Keratinocyte (primary cell): ENCODE measurements at places on chromosomes 13 and 19. TPM values are rescaled to one million over a fixed set of nuclear protein-coding genes. Genes with fewer than 3 reads are reported as not detected.

DNA sequence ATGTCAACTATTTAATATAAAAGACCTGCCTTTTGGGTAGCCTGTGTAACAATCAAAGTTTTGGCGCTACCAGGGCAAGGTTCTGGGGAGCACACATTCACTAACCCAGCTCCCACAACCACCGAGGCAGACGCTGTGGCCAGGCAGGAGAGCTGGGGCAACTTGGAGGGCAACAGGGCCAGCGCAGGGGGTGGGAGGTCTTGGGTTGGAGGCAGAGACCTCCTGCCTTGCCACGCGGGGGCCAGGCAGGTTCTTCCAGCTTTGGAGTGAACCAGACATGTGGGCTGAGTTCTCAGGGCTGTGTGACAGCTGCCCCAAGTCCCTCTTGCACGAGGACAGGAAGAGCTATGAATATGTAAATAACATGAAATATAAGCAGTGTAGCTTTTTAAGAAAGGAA lies 30.3 kb upstream of the MCF2L start:
- H3K27ac ChIP-seq: no peak overlapping the region
- no peak overlapping the region for H3K4me3 ChIP-seq
- no peak for DNase-seq

DNA sequence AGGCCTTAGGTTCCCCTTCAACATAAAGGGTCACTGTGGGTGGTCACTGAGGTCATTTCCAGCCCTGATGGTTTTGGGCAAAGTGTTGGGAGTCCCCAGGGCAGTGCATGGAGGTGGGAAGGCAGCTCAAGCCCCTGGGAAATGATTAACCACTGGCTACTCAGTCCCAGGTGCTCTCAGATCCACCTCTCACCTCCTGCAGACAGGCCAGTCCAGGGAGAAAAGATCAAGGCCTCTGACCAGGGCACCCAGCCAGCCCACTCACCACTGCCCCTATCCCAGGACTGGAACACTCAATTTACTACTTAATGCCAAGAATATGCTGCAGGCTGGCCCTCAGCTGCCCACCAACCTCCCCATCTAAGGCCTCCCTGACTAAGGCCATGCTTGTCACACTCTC lies 1307.9 kb downstream of the UQCRFS1 start:
- H3K36me3 ChIP-seq: no peaks in the 10 kb centered on the region
- no peaks in the 10 kb centered on the region for H3K4me1 ChIP-seq
- no peaks in the 10 kb centered on the region for H3K27me3 ChIP-seq

DNA sequence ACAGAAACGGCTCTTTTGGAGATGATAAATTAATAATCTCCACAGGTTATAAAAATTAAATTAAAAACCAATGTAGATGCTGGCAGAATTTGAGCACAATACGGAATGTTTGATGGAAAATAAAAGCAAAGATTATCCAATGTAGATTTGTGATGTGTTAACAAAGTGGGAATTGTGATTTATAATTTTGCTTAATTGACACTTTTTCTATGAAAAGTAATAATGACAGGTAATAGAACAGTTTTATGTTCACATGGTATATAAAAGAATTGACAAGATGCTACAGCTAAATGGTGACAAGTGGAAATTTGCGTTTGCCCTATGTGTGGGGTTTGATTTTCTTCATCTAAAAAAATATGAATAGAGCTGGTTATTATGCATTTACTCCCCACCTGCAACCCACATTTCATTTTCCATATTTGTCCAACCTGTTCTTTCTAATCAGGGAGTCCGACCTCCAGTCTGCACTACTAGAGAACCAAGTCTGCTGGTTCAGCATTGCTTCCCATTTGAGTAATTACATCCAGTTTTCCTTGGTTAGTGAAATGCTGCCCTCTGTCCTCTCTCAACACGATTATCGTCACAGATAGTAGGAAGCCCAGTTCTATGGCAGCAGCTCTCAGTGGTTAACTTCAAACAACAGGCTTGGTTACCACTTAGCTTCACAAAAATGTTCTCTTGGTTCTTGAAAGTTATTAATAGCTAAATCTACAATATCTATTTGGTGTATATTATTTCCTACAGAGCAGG lies 61.4 kb upstream of the SLITRK1 start:
- DNase-seq: no peak
- no peaks in the 10 kb centered on the region for H3K36me3 ChIP-seq
- no peak overlapping the region for H3K27ac ChIP-seq
- H3K27me3 ChIP-seq: no peaks in the 10 kb centered on the region

DNA sequence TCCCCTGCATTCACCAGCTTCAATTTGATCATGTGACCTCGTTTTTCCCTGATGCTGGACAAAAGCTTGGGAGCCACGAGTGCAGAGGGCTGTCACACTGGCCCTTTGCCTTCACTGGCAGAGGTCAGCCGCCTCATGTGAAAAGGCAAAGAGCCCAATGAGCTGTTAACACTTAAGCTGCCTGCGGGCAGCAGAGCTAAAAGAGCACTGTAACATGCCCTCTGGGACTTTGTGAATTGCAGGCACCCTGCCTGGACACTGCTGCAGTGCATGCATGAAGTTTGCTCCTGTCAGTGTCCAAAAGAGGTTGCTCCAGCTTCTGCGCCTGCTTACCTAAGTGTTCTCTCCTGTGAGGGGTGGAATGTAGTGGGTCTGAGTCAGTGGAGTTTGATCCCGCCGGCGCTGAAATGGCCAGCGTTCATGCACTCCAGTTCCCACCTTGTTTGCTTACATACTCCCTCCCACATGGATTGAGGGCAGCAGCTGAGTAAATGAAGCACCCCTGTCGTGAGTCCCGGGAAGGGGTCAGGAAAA lies 193.7 kb downstream of the RFC3 start:
- H3K27ac ChIP-seq: no peak overlapping the region
- no peak for DNase-seq
- H3K27me3 ChIP-seq: no peaks in the 10 kb centered on the region

DNA sequence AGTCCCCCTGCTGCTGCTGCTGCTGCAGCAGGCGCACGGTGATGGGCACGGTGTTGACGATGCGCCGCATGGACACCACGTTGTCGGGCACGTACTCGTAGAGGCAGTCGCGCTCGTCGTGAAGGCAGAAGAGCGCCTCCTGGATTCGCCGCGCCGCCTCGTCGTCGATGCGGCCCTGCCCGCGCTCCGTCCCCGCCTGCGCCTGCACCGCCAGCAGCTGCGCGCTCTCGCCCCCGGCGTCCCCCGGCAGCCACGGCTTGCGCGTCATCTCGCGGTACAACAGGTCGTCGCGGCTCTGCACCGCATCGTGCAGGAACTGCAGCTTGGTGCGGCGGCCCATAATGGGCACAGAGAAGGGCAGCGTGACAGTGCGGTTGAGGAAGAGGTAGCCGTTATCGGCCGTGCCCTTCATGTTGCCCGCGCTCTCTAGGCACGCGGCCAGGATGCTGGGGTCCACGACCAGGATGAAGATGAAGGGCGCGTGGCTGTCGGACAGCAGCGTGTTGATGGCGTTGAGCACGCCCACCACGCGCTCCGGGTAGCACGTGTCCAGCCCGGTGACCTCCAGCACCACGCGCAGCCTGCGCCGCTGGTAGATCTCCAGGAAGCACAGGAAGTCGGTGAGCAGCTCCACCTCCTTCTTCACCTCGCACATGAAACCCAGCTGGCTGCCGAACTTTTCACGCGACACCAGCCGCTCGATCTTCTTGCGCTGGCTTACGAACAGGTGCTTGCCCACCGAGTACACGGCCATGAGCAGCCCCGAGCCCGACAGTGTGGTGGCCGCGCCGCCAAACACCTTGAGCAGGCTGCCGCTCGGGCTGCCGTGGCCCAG lies 8.1 kb downstream of the NKPD1 start:
- no peak overlapping the region for H3K27ac ChIP-seq
- peaks cover 24% of the 10 kb centered on the region for H3K27me3 ChIP-seq
- peaks cover 29% of the 10 kb centered on the region for H3K4me1 ChIP-seq
- H3K36me3 ChIP-seq: no peaks in the 10 kb centered on the region
- no peak for DNase-seq

- H3K4me3 ChIP-seq: no peak overlapping the region
- no peaks in the 10 kb centered on the region for H3K4me1 ChIP-seq
- H3K27me3 ChIP-seq: no peaks in the 10 kb centered on the region
These were observed 35.0 kb downstream of the KEAP1 start for GRCh38 chr19:10468133-10468532.

DNA sequence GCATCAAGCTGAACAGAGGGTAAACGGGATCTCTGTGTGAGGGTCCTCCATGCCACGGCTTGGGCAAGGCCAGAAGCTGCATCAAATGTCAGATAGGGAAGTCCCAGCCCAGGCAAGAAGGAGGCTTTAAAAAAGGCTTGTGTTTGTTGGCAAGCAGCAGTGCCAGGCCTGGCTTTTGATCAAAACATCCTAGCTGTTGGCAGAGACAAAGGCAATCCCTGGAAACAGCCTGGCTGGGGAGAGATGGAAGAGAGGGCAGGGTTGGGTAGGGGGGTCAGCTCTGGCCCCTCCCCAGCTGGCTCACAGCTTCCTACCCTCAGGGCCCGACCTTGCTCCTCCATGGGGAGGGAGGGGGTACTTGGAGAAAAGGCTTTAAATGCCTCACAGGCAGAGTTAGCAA lies 61.8 kb upstream of the KCTD15 start:
- H3K4me3 ChIP-seq: no peak overlapping the region
- H3K27me3 ChIP-seq: peaks cover 4% of the 10 kb centered on the region
- H3K27ac ChIP-seq: no peak overlapping the region
- DNase-seq: no peak

DNA sequence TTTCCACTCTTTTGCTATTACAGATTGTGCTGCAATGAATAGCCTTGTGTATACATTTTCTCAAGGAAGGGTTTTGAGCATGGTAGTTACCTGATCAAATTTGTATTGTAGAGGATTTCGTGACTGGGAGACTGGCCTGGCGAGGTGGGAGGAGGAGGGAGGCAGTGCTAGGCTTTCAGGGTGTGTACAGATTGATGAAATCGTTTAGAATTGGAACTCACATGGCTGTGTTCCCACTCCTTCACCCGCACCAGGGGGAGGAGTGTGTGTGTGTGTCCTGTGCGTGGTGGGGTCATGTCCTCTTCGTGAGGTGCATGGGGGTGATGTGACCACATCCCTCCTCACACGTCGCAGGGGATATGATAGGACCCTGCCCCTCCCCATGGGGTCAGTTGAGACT lies 8.3 kb downstream of the PGLYRP1 start:
- no peak overlapping the region for H3K27ac ChIP-seq
- H3K4me3 ChIP-seq: no peak overlapping the region
- peaks cover 15% of the 10 kb centered on the region for H3K4me1 ChIP-seq
- DNase-seq: no peak
- no peaks in the 10 kb centered on the region for H3K36me3 ChIP-seq

DNA sequence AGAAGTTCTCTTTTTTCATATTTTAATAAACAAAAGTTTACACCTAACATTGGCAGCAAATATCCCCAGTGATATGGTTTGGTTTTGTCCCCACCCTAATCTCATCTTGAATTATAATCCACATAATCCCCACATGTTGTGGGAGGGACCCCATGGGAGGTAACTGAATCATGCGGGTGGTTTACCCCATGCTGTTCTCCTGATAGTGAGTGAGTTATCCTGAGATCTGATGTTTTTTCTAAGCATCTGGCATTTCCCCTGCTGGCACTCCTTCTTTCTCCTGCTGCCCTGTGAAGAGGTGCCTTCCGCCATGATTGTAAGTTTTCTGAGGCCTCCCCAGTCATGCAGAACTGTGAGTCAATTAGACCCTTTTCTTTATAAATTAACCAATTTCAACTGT lies 214.7 kb downstream of the SLITRK1 start:
- no peaks in the 10 kb centered on the region for H3K4me1 ChIP-seq
- H3K27ac ChIP-seq: no peak overlapping the region
- no peak overlapping the region for H3K4me3 ChIP-seq
- no peaks in the 10 kb centered on the region for H3K27me3 ChIP-seq

DNA sequence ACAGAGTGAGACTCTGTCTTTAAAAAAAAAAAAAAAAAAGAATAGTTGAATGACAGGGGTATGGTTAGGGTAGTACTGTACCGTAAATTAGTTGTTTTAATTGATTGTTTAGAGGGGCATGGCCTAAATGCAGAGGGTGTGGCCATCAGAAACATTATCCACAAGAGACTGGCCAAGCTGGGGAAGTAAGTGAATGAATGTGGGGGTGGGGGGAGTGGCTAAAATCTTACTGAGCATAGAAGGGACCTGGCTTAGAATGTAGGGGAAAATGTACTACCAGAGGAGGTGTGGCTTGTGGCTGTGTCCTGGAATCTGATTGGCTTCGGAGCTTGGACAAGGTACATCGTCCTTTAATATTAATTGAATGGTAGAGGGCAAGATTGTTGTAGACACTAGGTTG lies 3.8 kb downstream of the BCL2L12 start:
- H3K27me3 ChIP-seq: no peaks in the 10 kb centered on the region
- H3K4me1 ChIP-seq: no peaks in the 10 kb centered on the region
- DNase-seq: no peak

- no peaks in the 10 kb centered on the region for H3K4me1 ChIP-seq
- no peaks in the 10 kb centered on the region for H3K36me3 ChIP-seq
- H3K27ac ChIP-seq: no peak overlapping the region
- no peak for DNase-seq
- H3K4me3 ChIP-seq: no peak overlapping the region
- H3K27me3 ChIP-seq: no peaks in the 10 kb centered on the region
These were observed 893.8 kb upstream of the SLC10A2 start for GRCh38 chr13:103960001-103960400.

GRCh38 chr19:5038631-5039271 lies 69.8 kb downstream of the KDM4B start:
- H3K4me1 ChIP-seq: peaks cover 36% of the 10 kb centered on the region
- H3K27ac ChIP-seq: no peak overlapping the region
- no peak overlapping the region for H3K4me3 ChIP-seq

GRCh38 chr13:99083981-99084380 lies 106.1 kb upstream of the DOCK9 start:
- peaks cover 14% of the 10 kb centered on the region for H3K4me1 ChIP-seq
- DNase-seq: no peak
- no peak overlapping the region for H3K27ac ChIP-seq
- no peaks in the 10 kb centered on the region for H3K27me3 ChIP-seq
- no peaks in the 10 kb centered on the region for H3K36me3 ChIP-seq

GRCh38 chr13:40083841-40084240 lies 428.4 kb downstream of the COG6 start:
- peaks cover 9% of the 10 kb centered on the region for H3K4me1 ChIP-seq
- no peak overlapping the region for H3K27ac ChIP-seq

DNA sequence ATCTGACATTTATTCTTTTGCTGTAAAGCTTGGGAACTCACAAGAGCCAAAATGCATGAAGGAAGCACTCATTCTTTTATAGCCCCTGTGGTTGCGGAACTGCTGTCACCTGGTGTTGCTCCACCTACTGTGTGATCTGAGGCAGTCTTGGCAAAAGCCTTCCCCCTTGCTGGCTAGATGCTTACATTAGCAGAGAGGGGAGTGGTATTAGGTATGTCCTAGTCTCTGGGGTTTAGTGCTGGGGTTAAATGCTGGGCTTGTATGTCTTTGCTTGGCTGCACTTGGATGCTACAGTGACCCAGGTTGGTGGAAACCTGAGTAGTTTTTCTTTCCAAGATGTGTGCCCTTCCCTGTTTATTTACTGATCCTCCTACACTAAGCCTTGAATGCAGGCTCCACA lies 99.3 kb downstream of the WDFY2 start:
- DNase-seq: no peak
- no peak overlapping the region for H3K4me3 ChIP-seq
- H3K4me1 ChIP-seq: peaks cover 18% of the 10 kb centered on the region
- no peaks in the 10 kb centered on the region for H3K27me3 ChIP-seq
- no peak overlapping the region for H3K27ac ChIP-seq

- H3K27ac ChIP-seq: no peak overlapping the region
- H3K27me3 ChIP-seq: no peaks in the 10 kb centered on the region
- H3K4me1 ChIP-seq: no peaks in the 10 kb centered on the region
These were observed 76.0 kb upstream of the GPR12 start for GRCh38 chr13:26836626-26837025.

LILRA1 gene
- polyA plus RNA-seq: not detected in 3 replicates

KLHL1 gene
- polyA plus RNA-seq: not detected in 3 replicates

POLR1D gene
- 152 to 235 TPM (median 204 TPM) in 3 replicates for polyA plus RNA-seq

ANGPTL8 gene
- polyA plus RNA-seq: 0.18 TPM in 1 of 3 replicates, not detected in the others

ZNF416 gene
- 4.4 to 5.5 TPM (median 5.0 TPM) in 3 replicates for polyA plus RNA-seq

GNG8 gene
- not detected in 3 replicates for polyA plus RNA-seq

ZNF799 gene
- 1.6 to 3.1 TPM (median 2.2 TPM) in 3 replicates for polyA plus RNA-seq

CPAMD8 gene
- 0.35 to 1.3 TPM (median 0.38 TPM) in 3 replicates for polyA plus RNA-seq

KLF1 gene
- not detected in 3 replicates for polyA plus RNA-seq
